ENCODE measurements at places on chromosomes 7 and 10.

DNA sequence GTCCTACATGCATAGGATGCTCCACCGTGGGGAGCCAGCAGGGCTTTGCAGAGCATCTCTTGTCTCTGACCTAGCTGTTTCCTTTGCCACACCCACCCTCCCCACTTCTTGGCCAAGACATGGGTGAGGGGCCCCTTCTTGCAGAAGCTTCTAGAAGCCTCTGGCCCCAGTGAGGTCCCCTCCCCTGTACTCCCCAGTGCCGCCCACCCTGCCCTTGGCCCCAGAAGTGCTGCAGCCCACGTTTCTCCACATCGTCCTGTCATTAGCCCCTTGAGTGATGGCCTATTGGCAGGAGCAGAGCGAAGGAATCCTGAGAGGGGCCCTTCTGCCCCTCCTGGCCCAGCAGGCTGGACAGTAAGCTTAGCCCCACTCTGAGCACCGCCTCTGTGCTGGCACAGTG lies 43.7 kb downstream of the ALOX5 start:
- DNase-seq: no peak

DNA sequence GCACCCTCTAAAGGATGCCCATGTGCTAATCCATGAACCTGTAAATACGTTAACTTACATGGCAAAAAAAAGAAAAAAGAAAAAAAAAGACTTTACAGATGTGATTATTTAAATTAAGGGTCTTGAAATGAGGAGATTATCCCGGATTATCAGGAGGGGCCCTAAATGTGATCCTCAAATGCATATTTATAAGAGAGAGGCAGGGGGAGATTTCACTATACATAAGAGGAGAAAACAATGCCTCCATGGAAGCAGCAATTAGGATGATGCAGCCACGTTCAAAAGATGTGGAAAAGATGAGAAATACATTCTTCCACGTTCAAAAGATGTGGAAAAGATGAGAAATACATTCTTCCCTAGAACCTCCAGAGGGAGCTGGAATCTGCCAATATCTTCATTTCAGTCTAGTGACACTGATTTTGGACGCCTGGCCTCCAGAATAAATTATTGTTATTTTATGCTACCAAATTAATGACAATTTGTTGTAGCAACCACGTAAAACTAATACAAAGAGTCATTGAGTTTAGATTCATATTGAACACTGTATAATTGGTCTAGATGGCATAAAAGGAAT lies 328.4 kb upstream of the GNAI1 start:
- DNase-seq: no peak

- no peak for DNase-seq
Observed at GRCh38 chr10:21975378-21975990, 28.0 kb downstream of the DNAJC1 start.

- DNase-seq: no peak
Observed at GRCh38 chr7:135186841-135187253, 16.3 kb upstream of the CYREN start.

GRCh38 chr10:13717571-13717935 lies 130.8 kb downstream of the PRPF18 start:
- no peak for DNase-seq

DNA sequence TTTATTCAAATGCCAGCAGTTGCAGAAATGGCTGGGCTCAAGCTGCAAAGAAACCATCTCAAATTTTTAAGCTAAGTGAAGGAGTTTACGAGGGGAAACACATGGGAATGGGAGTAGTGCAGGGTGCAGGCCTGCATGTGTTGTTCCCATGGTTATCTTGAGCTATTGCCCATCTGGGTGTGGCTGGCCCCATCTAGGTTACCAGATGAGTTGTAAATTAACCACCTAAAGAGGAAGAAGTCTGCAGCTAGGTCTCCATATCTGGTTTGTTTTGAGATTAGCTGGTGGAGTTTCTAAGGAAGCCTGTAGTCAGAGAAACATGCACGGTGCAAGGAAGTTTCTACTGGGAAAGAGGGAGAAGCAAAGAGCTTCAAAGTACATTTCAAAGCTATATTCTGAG lies 23.3 kb upstream of the STEAP2 start:
- no peak for DNase-seq

- DNase-seq: no peak
Observed at GRCh38 chr7:45098983-45099839, 10.4 kb upstream of the NACAD start.

- DNase-seq: no peak
Observed at GRCh38 chr7:148115308-148115707, 475.3 kb upstream of the C7orf33 start.

DNA sequence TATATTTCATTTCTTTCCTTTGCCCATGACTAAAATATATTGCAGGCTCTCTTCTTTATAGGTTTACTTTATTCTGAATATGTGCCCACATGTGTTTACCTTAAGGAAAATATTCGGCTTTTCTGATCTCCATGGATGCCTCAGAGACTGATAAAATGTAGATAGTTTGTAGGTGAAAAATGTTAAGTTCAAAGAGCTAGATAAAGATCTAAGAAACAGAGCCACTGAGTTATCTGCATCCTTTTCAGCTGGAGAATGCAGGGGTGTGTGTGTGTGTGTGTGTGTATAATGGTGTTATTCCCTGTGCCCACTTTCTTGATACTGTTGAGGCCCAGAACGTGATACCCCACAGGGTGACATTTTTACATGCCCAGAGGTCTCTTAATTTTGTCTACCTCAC lies 150.8 kb downstream of the LRRC4 start:
- DNase-seq: no peak

- no peak for DNase-seq
Observed at GRCh38 chr7:37218956-37219355, 229.7 kb downstream of the ELMO1 start.

DNA sequence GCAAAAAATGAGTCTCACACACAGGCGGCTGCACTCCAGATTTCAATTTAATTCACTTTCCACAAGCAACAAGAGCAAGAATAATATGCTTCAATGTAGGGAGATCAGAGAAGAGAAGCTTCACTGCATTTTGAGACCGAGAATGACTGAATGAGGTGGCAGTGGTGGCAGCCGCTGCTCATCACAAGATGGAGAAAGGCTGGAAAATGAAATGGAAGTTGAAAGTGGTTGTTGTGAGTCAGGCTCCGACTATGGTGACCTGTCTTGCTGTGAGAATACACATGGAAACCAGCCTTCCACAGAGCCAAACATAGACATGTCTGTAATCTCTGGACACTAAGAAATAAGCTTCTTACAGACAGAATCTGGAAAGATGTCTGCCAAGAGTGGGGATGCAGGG lies 499.6 kb upstream of the LRRN3 start:
- DNase-seq: no peak

- no peak for DNase-seq
Observed at GRCh38 chr7:149878523-149878921, 4.8 kb downstream of the ATP6V0E2 start.

- no peak for DNase-seq
Observed at GRCh38 chr10:84499846-84500245, 171.5 kb downstream of the CCSER2 start.

DNA sequence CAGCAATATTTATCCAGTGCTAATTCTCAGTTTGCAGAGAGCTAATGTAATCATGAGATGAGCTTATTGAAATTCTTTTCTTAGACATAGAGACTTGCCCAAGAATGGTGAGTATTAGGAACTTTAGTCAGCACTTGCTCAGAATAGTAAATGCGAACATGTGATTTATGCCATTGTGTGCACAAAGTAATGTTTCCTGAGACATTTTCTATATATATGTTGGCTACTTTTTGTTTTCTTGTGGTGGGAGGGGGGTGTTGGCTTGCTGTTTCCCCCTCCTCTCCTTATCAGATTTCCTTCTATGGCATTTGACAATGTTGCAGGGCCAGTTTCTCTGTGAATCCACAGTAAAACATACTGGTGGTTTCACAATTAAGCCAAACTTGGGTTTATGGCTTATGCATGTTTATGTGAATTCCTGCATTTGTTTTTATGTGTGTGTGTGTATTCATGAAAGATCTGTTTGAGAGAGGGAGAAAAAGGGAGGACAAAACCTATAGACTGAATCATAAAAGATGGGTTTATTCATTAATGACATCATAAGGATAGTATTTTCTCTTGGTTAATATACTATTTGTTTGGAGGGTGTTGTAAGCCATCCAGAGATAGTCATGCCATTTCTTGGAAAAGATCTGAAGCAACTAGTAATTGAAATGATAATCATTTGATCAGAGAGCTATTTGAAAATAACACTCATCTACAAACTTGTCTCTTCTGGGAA lies 36.3 kb downstream of the ARID5B start:
- no peak for DNase-seq

- no peak for DNase-seq
Observed at GRCh38 chr7:147759327-147759943, 831.1 kb upstream of the C7orf33 start.

GRCh38 chr7:16765436-16765859 lies 11.9 kb downstream of the TSPAN13 start:
- DNase-seq: no peak

DNA sequence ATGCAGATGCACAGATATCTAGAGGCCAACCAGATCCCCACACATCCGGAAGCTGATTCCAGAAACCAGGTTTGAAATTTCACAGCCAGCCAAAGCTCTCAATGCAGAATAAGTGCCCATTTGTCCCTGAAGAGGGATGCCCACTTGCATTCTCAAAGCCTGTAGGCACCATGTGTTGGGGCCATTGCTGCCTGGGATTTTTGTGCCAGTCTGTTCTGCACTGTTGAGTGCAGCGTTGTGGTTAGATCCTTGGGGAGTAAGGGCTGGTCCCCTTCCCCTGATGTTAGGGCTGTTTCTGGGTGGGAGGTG lies 62.4 kb downstream of the EEPD1 start:
- no peak for DNase-seq

DNA sequence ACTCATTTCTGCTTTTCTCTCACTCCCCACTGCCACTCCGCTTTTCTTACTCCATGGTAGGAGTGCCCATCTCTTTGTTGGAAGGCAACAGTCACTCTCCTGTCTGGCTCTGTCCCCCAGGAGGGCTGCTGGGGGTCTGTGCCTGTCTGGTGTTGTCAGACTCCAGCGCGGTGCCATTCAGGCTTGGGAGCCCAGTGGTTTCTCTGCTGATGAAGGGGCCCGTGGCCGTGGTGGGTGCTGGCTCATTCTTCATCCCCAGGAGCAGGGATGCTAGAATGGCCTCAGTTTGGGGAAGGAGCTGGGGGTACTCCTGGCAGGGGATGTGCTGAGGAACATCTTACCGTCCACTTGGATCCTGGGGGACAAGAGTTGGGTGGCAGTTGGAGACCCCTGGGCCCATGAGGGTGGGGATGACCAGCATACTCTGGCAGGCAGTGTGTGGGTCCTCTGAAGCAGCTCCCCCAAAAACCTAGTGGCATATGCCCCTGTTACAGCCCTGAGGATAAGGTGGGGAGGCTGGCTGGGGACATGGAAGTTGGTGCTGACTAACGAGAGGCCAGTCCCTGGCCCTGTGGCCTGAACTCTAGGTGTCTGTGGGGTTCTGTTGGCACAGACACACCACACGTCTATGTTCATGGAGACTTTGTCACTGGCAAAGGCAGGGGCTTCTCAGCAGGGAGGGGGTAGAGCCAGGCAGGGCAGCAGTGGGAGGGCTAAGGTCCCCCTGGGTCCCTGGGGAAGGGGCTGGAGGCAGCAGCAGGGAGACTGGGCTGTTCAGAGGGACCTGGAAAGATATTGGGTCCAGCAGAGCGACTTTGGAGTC lies 102.8 kb upstream of the RET start:
- DNase-seq: no peak

DNA sequence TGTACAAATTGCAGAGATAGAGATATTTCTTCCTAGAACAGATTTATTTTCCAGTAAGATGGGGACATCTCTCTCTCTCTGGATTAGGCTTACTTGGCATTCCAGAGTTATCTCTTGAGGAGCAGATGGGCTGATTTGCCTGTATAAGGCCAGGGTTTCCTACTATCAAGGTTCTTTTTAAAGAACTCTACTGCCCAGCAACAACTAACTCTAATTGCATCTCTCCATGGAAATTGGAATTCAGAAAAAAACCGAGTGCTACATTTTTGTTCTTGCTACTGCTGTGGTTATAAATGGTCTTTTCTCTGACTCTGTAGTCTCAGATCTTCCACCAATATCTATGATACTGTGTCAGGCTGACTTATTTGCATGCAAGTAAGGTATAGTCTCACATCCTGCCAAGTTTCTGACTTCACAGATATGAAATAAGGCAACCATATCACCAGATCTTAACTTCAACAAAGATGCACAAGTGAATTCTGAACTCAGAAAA lies 161.1 kb downstream of the CRPPA start:
- DNase-seq: no peak

GRCh38 chr7:121591926-121592325 lies 195.8 kb upstream of the FAM3C start:
- no peak for DNase-seq

GRCh38 chr10:132716691-132717490 lies 69.1 kb downstream of the NKX6-2 start:
- DNase-seq: no peak

GRCh38 chr10:124596962-124597845 lies 135.6 kb downstream of the LHPP start:
- DNase-seq: no peak

- DNase-seq: no peak
Observed at GRCh38 chr10:88707429-88708155, 1.5 kb downstream of the LIPK start.

DNA sequence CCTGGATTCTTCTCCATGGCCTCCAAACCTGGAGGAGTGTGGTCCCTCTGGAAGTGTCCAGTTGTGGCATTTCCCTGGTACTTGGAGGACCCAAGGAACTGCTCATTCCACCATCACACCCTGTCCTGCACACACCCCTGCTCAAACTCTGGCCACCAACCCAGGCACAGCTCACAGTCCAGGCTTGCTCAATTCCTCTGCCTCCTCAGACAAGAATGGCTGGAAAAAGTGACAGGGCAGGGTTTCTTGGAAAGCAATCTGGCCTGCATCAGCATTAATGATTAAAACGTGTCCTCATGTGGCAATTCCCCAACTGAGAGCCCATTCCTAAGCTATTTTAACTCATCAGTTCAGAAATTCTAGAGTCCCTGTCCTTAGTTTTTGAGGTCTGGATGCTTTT lies 17.2 kb upstream of the TPST1 start:
- DNase-seq: no peak

- DNase-seq: no peak
Observed at GRCh38 chr10:25209618-25210017, 34.8 kb downstream of the GPR158 start.

GRCh38 chr7:56291-56913 lies 136.0 kb upstream of the FAM20C start:
- no peak for DNase-seq

GRCh38 chr7:156139112-156139511 lies 326.8 kb upstream of the SHH start:
- no peak for DNase-seq

DNA sequence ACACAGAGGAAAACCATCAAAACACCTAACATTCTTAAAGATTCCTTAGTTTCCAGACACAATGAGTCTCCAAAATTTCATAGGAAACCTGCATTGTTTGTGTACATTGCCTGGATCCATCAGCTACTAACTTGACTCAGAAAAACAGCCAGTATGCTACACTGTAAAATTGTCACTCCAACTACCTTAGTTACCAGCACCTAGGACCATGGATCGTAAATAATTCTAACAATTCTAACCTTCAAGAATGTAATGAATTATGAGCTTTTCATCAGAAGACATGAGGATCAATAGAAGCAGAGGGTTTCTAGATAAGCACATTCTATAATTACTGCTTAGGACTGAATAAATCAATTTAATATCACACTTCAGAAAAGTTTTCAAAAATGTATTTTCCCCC lies 851.5 kb downstream of the SORCS1 start:
- no peak for DNase-seq

GRCh38 chr10:2992401-2993198 lies 74.7 kb upstream of the PFKP start:
- no peak for DNase-seq

- no peak for DNase-seq
Observed at GRCh38 chr10:130428936-130429335, 292.7 kb downstream of the GLRX3 start.
